ENCODE measurements at places on chromosomes 1 and 21.

- no peak for DNase-seq
Observed at GRCh38 chr1:170853302-170853701, 82.0 kb upstream of the MROH9 start.

DNA sequence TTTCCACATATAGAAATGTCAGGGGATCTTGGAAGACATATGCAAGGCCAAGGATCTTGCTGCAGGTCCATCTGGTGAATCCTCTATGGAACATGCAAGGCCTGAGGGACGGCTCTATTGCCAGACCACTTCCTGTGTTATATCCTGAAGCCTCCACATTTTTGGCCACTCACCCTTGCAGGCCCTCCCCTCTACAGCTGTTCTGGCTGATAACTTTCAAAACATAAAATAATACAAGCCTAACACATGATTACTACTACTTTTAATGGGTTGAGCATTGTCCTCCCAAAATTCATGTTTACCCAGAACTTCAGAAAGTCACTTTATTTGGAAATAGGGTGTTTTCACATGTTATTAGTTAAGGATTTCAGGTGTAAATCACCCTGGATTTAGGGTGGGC lies 18.5 kb upstream of the LYPLAL1 start:
- DNase-seq, result peak; percentile 45

GRCh38 chr1:223621312-223621734 lies 44.2 kb downstream of the CAPN8 start:
- no peak for DNase-seq

- DNase-seq, result no peak
Observed at GRCh38 chr1:172354291-172355274, 65.9 kb upstream of the C1orf105 start.

DNA sequence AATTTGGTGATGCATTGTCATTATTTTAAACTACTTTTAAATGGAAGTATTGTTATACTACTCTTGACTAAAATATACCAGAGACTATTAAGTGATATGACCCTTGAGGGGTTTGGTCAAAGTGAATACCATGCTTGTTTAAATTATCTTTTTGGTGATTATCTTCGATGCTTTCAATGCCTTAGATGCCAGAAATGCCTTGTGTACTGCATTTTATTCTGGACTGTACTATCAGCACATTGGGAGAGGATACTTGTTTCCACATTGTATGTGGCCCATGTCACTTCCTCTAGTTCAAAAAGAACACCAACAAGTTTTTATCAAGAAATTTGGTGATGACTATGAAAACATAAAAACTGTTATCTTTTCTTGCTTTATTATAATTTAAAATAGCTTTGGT lies 16.3 kb downstream of the MAP3K7CL start:
- DNase-seq, result no peak

GRCh38 chr1:55214212-55214933 lies 791 bp downstream of the USP24 start:
- DNase-seq, result no peak

GRCh38 chr1:182279724-182280503 lies 111.7 kb downstream of the GLUL start:
- DNase-seq, result no peak

DNA sequence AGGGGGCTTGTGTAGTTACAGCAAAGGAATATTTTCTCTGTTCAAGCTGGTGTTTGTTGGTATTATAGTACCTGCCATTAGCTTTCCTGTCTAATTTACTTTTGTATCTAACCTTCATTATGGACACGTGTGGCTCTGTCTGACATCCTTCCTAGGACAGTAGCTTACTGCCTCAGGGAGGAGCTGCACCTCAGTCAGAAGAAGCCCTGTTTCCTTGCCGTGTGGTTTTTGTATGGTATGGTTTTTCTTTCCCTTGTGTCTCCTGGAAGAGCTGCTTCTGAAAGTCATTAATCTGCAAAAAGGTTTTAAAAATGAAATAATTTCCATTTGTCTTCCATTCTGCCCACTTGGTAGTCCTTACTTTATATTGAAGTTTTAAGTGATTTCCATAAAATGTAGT lies 17.4 kb upstream of the CRB1 start:
- no peak for DNase-seq

GRCh38 chr1:210418863-210419650 lies 90.4 kb downstream of the HHAT start:
- DNase-seq, result no peak

DNA sequence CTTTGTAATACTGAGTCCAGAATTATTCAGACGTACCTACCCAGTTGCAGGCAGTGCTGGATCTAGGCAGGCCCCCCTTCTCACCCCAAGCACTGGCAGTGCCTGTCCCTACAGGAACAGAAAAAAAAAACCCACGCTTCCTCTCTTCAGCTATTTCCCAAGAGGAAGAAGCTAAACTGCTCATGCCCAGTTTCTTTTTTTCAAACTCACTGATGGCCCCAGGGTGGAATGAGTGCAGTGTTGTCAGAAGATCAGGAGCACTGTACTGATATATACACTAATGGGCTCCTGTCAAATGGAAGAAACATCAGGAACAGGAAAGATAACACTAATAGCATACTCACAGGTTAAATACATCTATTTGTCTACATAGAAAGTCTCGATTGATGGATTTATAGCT lies 28.2 kb upstream of the DOCK7 start:
- DNase-seq, result no peak

DNA sequence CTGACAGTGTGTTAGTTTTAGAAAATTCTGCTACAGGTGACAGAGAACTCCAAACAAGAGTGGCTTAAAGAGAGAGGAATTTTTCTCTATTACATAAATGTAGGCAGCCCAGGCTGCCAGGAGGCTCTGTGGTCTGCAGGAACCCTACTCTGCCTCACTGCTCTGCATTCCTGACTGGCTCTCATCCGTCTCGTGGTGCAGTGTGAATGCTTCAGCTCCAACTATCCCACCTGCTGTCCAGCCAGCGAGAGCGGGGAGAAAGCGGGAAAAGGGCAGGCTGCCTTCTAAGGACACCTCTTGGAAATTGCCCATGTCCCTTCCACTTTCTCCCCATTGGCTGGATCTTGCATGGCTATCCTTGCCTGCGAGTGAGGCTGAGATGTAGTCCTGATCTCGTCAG lies 131.3 kb downstream of the PEX14 start:
- no peak for DNase-seq

- no peak for DNase-seq
Observed at GRCh38 chr1:114238053-114238452, 84.4 kb upstream of the SYT6 start.

DNA sequence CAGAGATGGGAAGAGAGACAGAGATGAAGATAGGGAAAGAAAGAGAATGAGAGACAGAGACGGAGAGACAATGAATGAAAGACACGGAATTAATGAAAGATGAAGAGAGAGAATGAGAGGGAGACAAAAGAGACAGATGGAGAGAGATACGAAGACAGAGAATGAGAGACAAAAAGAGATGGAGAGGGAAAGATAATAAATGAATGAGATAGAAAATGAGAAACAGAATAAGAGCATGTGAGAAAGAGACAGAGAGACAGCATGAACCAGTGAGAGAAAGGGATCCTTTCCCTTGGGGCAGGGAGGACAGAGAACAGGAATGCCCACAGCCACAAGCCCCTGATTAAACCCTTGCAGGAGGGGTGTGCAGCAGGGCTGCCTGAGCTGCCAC lies 5.3 kb upstream of the WNT9A start:
- DNase-seq, result no peak

- no peak for DNase-seq
Observed at GRCh38 chr21:42925114-42925926, at the start of gene ERVH48-1. ERVH48-1 (minus strand) TSS chr21:42925630; CDS start chr21:42919006, 6,624 bp downstream.

DNA sequence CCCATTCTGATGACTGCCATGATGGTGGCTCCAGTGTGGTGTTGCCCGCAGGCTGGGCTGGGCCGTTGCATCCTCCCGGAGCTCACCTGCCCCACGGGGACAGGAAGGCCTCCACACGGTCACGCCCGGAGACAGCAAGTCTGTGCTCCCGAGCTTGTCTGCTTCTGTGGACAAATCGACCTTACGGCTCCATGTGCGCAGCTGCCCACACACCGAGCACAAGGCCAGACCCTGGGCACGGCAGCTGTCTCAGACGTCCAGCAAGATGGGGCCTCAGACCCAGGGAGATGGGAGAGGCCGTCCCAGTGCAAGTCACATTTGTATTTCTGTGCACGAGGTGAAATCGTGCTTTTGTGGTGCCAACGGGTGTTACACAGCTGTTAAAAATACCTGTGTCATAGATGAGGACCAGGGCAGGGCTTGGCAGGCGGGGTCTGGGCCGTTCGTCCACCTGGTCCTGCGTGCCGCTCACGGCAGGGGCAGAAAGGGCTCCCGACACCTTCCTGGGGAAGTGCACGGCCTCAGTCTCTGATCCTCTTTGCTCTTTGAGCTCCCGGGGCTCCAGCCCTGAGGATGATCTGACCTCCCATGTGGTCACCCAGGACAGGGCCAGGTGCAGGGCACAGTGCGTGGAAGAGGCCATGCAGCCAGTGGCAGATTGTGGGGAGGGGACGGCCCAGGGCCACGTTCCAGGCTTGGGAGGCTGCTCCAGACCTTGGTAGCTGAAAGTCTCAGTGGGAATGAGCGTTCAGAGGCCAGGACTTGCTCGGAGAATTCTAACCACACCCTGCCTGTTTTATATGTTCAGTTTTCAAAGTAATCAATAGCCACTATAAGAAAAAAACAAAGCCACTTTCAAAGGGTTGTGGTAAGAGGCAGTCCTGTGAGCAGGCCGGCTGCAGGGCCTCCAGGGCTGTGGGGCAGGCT lies 13.5 kb downstream of the COL6A1 start:
- no peak for DNase-seq

GRCh38 chr1:18088077-18088594 lies 19.5 kb upstream of the IGSF21 start:
- no peak for DNase-seq

DNA sequence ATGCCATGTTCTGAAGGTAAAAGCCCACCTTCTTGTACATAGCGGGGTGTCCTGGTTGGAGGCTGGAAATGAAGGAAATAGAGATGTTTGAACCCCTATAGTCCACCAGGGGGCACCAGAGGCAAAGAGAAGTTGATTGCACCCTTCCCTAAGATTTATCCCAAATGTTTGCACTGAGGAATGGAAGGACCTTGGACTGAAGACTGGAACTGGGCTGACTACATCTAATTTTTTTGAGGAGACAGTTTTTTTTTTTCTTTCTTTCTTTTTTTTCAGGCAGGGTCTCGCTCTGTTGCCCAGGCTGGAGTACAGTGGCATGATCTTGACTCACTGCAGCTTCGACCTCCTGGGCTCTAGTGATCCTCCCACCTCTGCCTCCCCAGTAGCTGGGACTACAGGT lies 55.3 kb upstream of the EIF4G3 start:
- peak; percentile 82 for DNase-seq

GRCh38 chr1:194535369-194535768 lies 1349.0 kb upstream of the B3GALT2 start:
- DNase-seq, result no peak

DNA sequence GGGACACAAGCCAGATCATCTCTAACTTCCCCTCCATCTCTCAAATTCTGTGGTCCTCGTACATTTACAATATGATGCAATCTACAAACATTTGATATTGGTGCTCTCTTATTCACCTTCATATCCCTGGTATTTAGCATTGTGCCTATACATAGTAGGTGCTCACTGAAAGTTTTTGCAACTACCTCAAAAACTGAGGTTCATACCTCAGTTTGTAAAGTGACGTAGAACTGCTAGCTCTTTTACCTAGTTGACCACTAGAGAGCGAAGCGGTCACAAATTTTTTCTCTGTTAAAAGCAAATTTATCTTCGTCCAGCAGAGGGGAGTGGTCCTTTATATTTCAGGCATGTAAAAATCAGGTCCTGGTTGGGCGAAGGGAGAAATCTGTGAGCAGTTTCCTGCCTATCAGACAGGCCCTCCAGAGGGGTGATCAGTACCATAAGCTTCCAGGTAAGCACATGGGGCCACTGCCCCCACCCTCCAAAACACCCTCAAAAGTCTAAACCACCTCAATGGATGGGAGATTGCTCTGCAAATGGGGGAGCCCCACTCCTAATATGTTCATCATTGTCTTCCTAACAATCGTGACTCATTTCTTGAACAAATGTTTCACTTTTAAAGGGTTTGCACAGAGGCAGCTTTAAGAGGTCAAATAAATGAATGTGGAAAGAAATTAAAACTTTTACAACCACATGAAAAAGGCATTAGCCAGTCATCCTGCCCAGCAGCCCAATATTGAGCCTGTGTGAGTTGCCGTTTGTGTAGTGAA lies 10.6 kb upstream of the HLCS start:
- peak; percentile 87 for DNase-seq

DNA sequence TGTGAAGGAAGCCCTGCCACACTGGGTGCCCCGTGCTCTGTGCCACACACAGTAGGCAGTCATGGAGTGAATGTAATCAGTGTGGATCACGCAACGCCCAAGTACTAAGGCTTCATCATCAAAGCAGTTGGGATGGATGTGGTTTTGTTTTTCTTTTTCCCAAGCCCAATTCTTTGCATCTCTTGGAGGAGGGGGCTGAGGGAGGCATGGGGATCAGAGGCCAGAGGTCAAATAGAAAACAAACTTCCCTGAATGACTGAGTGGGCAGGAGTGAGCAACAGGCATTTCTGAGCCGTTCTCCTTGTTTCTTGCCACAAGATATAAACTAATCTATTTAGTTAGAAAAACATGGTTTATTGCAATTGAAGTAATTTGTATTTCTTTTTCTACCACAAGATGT lies 85.3 kb downstream of the TRABD2B start:
- no peak for DNase-seq

- no peak for DNase-seq
Observed at GRCh38 chr1:69765951-69766350, 198.2 kb downstream of the LRRC7 start.

GRCh38 chr1:229514578-229515275 lies 6.6 kb upstream of the NUP133 start:
- peak; percentile 72 for DNase-seq

GRCh38 chr1:59505596-59506028 lies 208.7 kb downstream of the FGGY start:
- peak; percentile 17 for DNase-seq

DNA sequence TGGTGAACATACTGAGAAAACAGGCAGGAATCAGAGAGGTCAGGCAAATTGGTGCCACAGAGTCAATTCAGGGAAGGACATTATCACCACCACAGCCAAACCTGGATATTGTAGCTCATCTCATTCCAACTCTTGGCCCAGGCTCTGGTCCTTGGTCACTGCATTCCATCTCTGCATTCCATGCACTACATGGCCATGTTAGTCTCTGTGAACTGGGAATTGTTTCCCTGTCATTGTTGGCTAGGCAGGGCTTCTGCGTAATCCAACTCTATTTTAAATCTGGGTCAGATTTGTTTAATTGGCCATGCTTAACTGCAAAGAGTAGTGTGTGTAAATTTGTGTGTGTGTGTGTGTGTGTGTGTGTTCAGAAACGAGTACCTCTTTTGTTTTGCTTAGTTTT lies 837.6 kb upstream of the ADAMTS5 start:
- peak; percentile 53 for DNase-seq

Data from fibroblast of the aortic adventitia (primary cell).